ENCODE measurements at places on chromosomes 5 and 9.
A peak's percentile ranks its signal among the peaks of the same experiment; 100 is the strongest.

- no peak for DNase-seq
These were observed 247.1 kb downstream of the NFIB start for GRCh38 chr9:14066831-14067230.

DNA sequence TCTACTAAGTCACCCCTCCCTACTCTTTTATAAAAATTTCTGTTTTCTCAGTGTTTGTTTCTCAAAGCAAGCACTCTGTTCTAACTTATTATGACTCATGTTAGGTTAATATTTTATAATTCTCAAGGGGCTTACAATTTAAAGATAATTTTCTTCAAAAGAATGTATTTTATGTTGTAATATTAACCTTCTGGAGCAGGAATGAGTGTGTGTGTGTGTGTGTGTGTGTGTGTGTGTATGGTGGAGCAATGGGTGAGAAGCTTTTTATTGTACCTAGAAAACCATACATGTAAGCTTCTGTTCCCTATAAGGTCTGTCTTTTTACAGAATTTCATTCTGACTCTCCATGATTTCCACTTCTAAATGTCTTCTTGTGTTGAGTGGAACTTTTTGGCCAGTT is 63.0 kb downstream of the PBX3 start:
- no peak for DNase-seq

GRCh38 chr5:110768138-110768860 is 29.5 kb downstream of the SLC25A46 start:
- DNase-seq: no peak

DNA sequence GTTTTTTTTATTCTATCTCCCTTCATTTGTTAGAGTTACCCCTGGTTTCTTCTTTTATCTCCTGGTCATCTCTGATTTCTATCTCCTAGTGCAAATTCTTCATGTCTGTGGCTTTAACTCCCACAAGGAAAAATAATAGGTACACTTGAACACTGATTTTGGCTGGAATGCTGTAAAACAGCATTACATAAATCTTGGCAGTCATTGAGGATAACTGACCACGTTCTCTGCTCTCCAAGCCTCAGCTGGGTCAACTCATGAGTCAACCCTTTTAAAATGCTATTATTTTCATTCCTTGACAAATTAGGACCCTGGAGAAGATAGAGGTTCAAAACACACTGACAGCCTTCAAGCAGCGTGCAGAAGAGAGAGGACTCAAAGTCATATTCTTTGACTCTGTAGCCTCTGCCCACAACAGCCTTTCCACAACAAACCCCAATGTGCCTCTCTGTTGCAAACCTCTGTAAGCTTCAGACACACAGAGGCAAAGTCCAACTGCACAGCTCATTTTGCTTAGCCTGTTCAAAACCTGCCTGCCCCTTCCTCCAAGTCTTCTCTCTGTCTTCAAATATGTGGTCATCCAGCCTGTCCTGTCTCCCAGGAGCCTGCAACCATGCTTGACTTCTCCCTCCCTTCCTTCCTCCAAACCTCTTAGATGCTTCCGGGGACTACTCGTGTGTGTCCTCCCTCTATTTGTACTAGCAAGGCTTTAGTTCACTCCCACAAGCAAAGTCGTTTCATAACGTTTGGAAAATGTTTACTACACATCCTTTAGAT is 398.4 kb downstream of the MED10 start:
- no peak for DNase-seq

- DNase-seq: no peak
These were observed 41.4 kb upstream of the F2R start for GRCh38 chr5:76674330-76675066.

- DNase-seq: no peak
These were observed 33.5 kb upstream of the GRIA1 start for GRCh38 chr5:153456993-153457392.

- DNase-seq: no peak
These were observed 75.0 kb downstream of the OTULIN start for GRCh38 chr5:14739538-14739937.

DNA sequence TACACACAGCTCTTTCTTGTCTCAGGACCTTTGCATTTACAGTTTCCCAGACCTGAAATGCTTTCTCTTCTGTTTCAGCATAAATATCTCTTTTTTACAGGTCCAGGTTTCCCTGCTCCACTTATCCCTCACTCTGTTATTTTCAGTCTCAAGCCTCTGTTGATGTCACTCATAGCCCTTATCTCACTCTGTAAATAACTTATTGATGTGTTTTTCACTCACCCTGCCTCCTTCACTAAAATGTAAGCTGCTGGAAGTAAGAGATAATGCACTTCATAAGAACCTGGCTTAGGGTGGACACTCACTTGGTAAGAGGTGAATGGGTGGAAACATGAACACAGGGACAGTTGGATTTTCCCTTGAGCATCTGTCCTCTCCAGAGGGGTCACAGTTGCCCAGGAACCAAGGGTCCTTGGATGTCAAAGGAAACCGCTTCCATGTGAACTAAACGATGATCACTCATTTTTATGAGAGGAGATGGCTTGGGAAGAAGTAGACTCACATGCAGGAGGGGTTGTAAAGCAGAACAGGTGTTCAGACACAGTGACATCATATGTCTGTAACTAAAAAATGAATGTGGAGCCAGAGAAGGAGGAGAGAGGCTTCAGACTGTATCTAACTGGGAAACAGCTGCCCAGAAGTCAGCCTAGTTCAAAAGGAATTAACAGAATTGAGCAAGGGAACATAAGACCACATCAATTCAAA is 5.5 kb upstream of the HTR4 start:
- no peak for DNase-seq

GRCh38 chr5:137828180-137828579 is 39.5 kb upstream of the MYOT start:
- no peak for DNase-seq

GRCh38 chr9:137089232-137089947 is 2.6 kb downstream of the MAN1B1 start:
- DNase-seq: no peak

DNA sequence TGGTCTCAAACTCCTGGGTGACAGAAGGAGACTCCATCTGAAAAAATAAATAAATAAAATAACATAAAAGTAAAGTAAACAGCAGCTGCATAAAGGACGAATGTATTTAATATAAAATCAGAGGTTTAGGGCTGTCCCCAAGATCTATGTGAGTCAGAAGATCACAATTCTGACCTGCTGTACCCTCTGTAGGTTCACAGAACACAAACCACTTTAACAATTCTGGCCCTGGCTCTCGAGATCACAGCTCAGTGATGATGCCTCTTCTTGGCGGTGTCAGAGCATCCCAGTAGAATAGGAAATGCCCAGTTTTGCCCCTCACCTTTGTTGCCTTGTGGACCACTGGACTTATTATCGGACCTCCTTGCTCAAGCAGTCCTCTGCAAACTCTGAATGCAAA is 380.9 kb downstream of the TLE1 start:
- DNase-seq: no peak

- no peak for DNase-seq
These were observed 7.6 kb upstream of the PPP1R26 start for GRCh38 chr9:135471791-135472640.

- no peak for DNase-seq
These were observed 377.8 kb upstream of the ADAMTS16 start for GRCh38 chr5:4762316-4762715.

GRCh38 chr5:671459-672328 is 21.5 kb downstream of the TPPP start:
- DNase-seq: peak; percentile 77

GRCh38 chr5:101515721-101516120 is 612.6 kb upstream of the ST8SIA4 start:
- DNase-seq: no peak

GRCh38 chr5:10591966-10592365 is 28.1 kb downstream of the ANKRD33B start:
- no peak for DNase-seq

DNA sequence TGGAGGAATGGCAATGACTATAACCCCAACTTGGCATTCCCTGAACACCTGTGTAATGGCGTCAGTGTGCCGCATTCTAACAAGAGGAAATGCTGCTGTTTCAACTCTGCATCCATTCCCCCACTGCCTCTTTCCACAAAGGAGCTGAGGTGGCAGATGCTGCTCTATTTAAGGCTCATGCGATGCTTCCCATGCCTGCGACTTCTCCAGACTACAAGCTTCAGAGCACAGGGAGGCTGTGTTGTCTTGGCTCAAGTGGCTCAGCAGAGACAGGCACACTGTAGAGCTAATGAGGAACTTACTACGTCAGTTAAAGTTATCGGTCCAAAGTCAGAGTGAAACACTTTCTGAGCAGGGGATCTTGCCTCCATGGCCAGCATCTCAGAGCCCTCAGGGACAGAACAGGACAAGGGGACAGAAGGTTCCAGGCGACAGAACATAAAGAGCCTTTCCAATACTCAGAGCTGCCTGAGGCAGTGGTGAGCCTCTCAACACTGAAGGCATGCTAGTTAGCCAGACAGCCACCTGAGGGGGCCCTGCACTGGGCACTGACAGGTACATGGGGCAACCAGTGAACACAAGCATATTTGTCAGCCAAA is 21.8 kb downstream of the TNIP1 start:
- DNase-seq: no peak

DNA sequence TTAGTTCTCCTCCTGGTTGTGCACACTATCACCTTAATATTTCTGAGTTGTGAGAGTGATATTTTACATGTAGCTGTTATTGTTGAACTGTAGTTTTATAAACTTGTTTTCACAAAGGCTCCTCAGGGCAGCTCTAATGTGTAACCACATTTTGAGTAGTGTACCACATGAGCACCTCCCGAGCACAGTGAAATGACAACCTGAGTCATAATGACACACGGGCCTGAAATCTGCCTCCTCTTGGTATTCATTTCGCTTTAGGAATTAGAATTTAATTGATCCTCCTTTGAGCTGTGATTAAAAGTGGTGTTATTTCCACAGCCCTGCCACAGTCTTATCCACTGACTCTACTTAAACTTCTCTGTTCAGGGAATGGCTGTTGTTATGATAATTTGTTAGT is 7.9 kb downstream of the MTRR start:
- DNase-seq: peak; percentile 21

GRCh38 chr9:87392086-87392485 is 105.6 kb upstream of the DAPK1 start:
- no peak for DNase-seq

DNA sequence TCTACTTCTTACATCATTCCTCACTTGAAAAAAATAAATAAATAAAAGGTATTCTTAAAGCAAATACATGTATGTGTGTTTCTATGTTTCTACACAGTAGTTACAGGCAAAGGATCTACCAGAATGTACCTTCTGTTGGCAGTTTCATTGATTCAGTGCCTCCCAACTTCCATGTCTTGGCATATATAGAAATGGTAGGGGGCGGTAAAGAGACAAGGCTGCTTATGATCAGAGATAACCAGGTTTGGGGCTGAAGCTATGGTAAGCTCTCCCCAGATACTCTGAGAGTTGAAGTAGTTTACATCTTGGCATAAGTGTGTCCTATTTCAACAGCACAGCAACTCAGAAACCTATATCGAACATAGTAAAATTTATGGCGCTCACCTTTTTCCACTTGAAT is 1075.4 kb upstream of the C9orf72 start:
- DNase-seq: no peak

DNA sequence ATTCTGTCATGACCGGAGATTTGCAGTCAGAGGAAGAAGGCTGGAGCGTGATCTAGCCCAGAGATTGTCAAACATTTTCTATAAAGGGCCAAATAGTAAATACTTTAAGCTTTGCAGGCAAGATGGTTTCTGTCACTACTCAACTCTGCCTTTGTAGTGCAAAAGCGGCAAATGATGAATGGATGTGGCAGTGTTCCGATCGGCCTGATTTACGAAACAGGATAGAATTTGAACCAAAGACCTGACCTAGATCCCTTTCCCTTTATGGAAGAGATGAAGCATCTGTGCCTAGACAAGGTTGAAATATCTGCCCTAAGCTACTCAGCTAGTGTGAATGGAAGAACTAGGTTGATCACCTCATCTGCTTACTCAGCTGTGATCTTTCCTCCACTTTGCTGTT is 209.5 kb downstream of the YTHDC2 start:
- no peak for DNase-seq

DNA sequence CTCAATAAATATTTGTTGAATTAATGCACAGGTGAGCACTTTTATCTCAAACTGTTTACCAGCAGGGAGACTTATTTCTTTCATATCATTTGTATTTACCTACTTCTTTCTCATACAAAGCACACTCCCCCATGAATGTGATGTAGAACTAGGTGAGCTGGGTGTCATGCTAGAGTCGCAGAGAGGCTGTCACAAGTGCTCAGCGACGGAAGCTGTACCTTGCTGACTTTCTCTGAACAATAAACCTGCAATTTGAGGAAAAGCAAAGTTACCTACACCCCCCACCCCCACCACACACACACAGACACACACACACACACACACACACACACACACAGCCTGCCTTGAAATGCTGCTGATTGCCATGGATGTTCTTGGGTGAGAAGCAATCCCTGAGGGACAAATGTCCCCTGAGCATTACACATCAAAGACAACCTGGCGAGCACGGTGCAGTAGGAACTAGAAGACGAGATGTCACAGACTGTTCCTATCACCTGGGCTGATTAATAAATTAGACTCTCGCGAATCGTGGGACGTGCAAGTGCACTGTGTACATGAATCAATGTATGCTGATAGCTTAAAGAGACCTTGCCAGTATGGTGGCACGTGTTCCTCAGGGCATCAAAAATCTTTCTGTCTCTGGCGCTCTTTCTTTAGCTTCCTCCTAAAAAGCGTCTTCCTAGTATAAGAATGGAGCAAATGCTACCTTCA is 66.1 kb downstream of the BRINP1 start:
- DNase-seq: no peak

GRCh38 chr9:76162086-76162730 is 232.0 kb downstream of the RFK start:
- no peak for DNase-seq

DNA sequence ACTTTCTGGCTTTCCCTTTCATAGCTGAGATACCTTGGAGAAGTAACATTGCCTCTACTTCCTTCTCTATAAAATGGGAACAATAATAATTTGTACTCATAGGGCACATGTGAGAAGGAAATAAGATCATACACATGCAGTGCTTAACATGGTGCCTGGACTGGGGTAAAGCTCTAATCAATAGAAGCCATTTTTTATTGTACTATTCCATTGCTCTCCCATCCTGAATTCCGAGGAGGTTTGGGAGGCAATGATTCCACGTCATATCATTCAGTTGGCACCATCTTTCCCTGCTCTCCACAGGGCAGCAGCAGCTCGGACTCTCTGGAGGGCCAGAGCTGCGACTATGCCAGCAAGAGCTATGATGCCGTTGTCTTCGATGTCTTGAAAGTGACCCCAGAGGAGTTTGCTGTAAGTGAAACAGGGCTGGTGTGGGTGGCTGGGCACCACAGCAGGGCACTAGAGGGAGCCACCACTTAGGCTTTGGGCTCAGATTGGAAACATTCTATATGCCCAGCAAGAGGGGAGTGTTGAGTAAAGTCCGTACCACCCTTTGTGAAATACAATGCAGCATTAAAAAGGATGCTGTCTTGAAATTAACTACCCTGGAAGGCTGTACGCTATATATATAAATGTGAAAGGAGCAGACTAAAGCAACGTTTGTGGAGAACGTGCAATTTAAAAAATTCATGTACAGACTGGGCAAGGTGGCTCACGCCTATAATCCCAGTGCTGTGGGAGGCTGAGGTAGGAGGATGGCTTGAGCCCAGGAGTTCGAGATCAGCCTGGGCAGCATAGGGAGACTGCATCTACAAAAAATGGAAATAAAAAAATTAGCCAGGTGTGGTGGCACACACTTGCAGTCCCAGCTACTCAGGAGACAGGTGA is 51.2 kb downstream of the RALGPS1 start:
- peak; percentile 43 for DNase-seq

Measured in CD4-positive, alpha-beta T cell treated with Interleukin-15 for 4 hours (primary cell).